ENCODE measurements at places on chromosomes 16 and 17. TPM values are rescaled to one million over a fixed set of nuclear protein-coding genes. Genes with fewer than 3 reads are reported as not detected.

GRCh38 chr16:88303890-88304819 is 78.6 kb upstream of the ZNF469 start:
- DNase-seq = no peak
- H3K4me3 ChIP-seq = no peak overlapping the region
- H3K4me1 ChIP-seq = peaks cover 4% of the 10 kb centered on the region
- H3K27ac ChIP-seq = peak overlapping the region; percentile 6
- H3K27me3 ChIP-seq = no peaks in the 10 kb centered on the region

DNA sequence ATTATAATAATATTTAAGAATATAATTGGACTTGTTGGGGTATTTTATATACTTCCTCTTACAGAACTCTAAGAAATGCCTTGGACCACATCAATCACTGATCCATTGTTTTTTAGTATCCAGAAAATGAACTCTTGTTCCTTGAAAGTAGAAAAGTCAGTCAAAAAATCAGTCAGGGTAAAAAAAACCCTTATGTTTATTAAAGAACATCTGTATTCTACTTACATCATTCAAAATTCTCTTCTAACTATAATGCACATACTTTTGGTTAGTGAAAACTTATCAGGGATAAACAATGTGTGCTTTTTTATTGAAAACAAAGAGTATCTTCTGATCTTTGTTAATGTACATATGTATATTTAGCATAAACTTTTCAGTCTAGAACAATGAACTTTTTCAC is 23.5 kb upstream of the CDR2 start:
- no peak overlapping the region for H3K4me3 ChIP-seq
- DNase-seq = no peak
- no peaks in the 10 kb centered on the region for H3K27me3 ChIP-seq
- H3K4me1 ChIP-seq = peaks cover 4% of the 10 kb centered on the region

DNA sequence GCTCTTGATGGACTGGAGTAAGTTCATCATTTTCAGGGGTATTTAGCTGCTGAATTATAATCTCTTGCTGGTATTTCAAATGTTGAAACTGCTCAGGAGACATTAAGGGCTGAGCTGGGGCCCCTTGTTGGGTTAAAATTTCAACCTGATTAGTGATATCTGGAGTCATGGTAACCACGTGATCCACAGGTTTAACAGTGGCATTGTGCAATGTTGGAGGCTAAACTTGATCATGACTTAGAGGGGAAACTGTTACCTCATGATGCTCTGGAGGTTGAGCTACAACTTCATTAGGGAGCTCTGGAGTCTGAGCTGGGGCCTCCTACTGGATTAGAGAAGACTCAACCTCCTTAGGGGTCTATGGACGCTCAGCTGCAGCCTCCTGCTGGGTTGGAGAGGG is 17.2 kb upstream of the MPP2 start:
- H3K27me3 ChIP-seq = peaks cover 18% of the 10 kb centered on the region
- no peak overlapping the region for H3K4me3 ChIP-seq
- H3K27ac ChIP-seq = no peak overlapping the region
- H3K36me3 ChIP-seq = no peaks in the 10 kb centered on the region
- no peak for DNase-seq

DNA sequence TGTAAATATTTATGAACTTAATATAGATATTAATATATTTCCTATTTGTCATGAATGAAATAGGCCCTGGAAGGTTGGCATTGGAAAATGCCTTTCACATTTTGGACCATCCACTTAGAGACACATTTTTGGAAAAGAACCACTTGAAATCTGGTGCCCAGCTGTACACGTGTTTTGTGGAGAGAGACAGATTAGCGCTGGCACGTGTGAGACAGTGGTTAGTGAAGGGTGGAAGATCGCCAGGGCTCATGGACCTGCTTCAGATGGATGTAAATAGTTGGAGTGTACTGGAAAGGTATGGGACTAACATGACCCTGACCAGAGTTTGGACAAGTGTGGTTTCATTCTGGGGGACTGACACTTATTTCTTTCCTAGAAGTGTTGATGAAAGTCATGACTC is 222.9 kb downstream of the PRKCA start:
- no peak for DNase-seq
- H3K4me1 ChIP-seq = no peaks in the 10 kb centered on the region
- no peak overlapping the region for H3K4me3 ChIP-seq
- no peak overlapping the region for H3K27ac ChIP-seq

GRCh38 chr16:83907631-83908250 is 8.8 kb downstream of the MLYCD start:
- no peak overlapping the region for H3K27ac ChIP-seq
- H3K27me3 ChIP-seq = no peaks in the 10 kb centered on the region
- no peak overlapping the region for H3K4me3 ChIP-seq
- H3K36me3 ChIP-seq = peaks cover 65% of the 10 kb centered on the region

GRCh38 chr17:70498631-70499030 is 329.3 kb downstream of the KCNJ2 start:
- peaks cover 3% of the 10 kb centered on the region for H3K4me1 ChIP-seq
- H3K27ac ChIP-seq = peak overlapping the region; percentile 15
- no peaks in the 10 kb centered on the region for H3K27me3 ChIP-seq

DNA sequence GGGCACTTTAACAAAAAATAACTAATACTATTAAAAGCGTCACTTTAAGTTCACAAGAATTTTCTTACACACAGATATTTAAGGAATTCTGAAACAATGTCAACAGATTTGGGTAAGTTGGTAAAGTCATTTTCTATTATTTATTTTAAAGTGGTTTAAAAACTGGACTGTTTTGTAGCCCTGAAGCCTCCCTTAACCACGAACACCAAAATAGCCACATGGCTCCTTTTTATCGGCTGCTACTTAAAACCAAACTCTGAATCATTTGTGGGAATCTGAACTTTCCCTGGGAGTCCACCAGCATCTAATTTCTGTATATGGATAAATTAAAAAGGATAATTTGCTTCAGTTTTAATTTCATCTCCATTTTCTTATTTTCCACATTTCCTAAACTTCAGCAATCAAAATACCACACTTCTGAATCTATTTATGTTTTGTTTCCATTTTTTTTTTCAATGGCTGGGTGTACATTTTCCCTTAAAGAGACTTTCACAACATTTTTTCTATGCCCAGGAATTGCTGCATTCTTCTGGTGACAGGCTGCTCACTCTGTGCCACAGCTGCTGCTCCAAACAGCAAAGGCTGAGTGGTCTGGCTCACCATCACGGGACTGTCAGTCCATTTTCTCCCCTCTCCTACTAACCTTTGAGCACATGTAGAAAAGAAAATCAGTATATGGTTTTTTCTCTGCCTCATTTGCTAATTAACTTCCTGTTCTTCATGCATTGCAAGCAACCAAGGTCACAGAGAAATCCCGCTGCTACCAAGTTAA is 255.5 kb upstream of the KCNJ16 start:
- no peaks in the 10 kb centered on the region for H3K4me1 ChIP-seq
- no peak overlapping the region for H3K27ac ChIP-seq
- DNase-seq = no peak
- no peaks in the 10 kb centered on the region for H3K27me3 ChIP-seq
- no peaks in the 10 kb centered on the region for H3K36me3 ChIP-seq

The BAIAP3 gene
- total RNA-seq = 3.0 TPM
